ENCODE measurements at places on chromosomes 3 and 15. TPM values are rescaled to one million over a fixed set of nuclear protein-coding genes. Genes with fewer than 3 reads are reported as not detected.

Gene ADGRG7
- not detected for total RNA-seq

GRCh38 chr3:12755754-12756153 lies 3.3 kb downstream of the TMEM40 start:
- DNase-seq = no peak
- no peaks in the 10 kb centered on the region for H3K36me3 ChIP-seq
- no peak overlapping the region for H3K4me3 ChIP-seq
- H3K27me3 ChIP-seq = no peaks in the 10 kb centered on the region
- H3K4me1 ChIP-seq = peaks cover 5% of the 10 kb centered on the region

Gene SERPINI2
- total RNA-seq = not detected

Gene SPSB4
- 0.22 TPM for total RNA-seq

DNA sequence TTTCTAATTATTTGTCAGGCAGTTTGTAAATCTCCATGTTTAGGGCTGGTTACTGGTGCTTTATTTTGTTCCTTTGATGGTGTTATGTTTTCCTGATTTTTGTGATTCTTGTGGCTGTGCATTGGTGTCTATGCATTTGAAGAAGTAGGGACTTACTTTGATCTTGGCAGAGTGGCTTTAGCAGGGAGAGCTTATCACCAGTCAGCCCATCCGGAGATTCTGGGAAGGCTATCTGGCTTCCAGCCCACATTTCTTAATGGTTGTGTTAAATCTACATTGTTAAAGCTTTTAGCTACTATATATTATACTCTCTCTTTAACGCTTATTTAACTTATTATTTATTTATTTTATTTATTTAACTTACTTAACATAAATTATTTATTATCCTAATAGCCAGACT lies 35.1 kb downstream of the FBXL2 start:
- H3K4me1 ChIP-seq = peaks cover 52% of the 10 kb centered on the region
- no peaks in the 10 kb centered on the region for H3K36me3 ChIP-seq
- no peaks in the 10 kb centered on the region for H3K27me3 ChIP-seq

DNA sequence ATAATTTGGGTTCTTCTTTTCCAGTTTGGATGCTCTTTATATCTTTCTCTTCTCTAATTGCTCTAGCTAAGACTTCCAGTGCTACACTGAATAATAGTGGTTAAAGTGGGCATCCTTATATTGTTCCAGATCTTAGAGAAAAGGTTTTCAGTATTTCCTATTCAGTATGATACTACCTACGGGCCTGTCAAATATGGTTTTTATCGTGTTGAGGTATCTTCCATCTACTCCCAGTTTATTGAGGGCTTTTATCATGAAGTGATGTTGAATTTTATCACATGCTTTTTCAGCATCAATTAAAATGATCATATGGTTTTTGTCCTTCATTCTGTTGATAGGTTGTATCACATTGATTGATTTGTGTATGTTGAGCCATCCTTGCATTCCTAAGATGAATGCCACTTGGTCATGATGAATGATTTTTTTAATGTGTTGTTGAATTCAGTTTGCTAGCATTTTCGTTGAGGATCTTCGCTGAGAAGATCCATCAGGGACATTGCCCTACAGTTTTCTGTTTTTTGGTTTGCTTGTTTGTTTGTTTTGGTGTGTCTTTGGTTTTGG lies 3.0 kb upstream of the LRRC34 start:
- no peak overlapping the region for H3K4me3 ChIP-seq
- H3K4me1 ChIP-seq = peaks cover 15% of the 10 kb centered on the region
- H3K27ac ChIP-seq = no peak overlapping the region
- no peak for DNase-seq
- H3K36me3 ChIP-seq = no peaks in the 10 kb centered on the region

- no peaks in the 10 kb centered on the region for H3K36me3 ChIP-seq
- no peak for DNase-seq
- no peaks in the 10 kb centered on the region for H3K4me1 ChIP-seq
- no peak overlapping the region for H3K4me3 ChIP-seq
- no peak overlapping the region for H3K27ac ChIP-seq
Measured at GRCh38 chr15:79740561-79740960, 156.3 kb downstream of the MTHFS start.

DNA sequence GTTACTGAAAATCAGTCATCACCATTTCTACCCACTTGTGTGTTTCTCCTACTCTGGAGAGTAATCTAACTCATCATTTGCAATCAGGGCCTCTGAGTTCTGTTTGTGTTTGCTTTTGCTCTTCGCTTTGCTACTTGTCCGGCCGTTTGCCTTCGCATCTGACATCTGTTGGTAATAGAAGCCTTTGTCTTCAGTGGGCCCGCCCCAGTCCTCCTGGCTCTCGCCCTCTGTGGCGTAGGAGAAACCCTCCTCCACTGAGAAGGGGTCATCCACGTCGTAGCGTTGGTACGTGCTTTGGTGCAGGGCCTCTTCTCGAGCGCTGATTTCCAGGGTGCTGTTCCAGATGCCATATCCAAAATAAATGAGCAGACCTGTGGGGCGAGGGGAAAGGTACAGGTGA lies 48.3 kb downstream of the CLDN11 start:
- no peak overlapping the region for H3K4me3 ChIP-seq
- no peak for DNase-seq
- H3K4me1 ChIP-seq = no peaks in the 10 kb centered on the region
- H3K36me3 ChIP-seq = no peaks in the 10 kb centered on the region

- H3K36me3 ChIP-seq = peaks cover 39% of the 10 kb centered on the region
- H3K4me3 ChIP-seq = no peak overlapping the region
- H3K4me1 ChIP-seq = no peaks in the 10 kb centered on the region
- no peak for DNase-seq
- H3K27ac ChIP-seq = no peak overlapping the region
Measured at GRCh38 chr3:68985146-68985790, 28.2 kb downstream of the EOGT start.

Gene PLSCR2
- not detected for total RNA-seq

GRCh38 chr3:11072631-11073030 lies 80.1 kb downstream of the SLC6A1 start:
- peaks cover 2% of the 10 kb centered on the region for H3K27me3 ChIP-seq
- no peak for DNase-seq
- H3K36me3 ChIP-seq = no peaks in the 10 kb centered on the region
- H3K27ac ChIP-seq = no peak overlapping the region
- H3K4me3 ChIP-seq = no peak overlapping the region

DNA sequence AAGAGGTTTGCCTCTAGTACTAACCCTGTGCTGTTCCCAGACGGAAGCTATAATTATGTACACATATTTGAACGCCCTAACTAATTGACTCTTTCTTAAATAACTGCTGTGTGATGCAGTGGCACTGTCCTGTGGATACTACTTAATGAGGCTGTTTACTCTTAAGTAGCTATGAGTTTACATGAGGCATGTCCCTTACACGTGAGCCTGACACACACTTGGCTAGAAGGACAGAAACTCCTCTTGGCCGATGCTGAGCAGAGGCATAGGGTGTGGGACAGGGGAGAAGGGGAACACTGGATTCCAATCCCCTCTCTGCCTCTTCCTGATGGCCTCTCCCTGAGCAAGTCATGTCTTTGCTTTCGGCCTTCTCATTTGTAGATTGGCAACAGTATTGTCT lies 21.9 kb downstream of the EHD4 start:
- H3K4me1 ChIP-seq = peaks cover 55% of the 10 kb centered on the region
- H3K36me3 ChIP-seq = peaks cover 20% of the 10 kb centered on the region
- H3K27me3 ChIP-seq = no peaks in the 10 kb centered on the region
- H3K27ac ChIP-seq = peak overlapping the region; percentile 68
- no peak for DNase-seq

- H3K4me1 ChIP-seq = peaks cover 3% of the 10 kb centered on the region
- no peaks in the 10 kb centered on the region for H3K27me3 ChIP-seq
- no peak for DNase-seq
- H3K27ac ChIP-seq = no peak overlapping the region
- no peaks in the 10 kb centered on the region for H3K36me3 ChIP-seq
Measured at GRCh38 chr15:39573287-39573686, 7.6 kb upstream of the THBS1 start.

GRCh38 chr3:195118671-195119070 lies 152.3 kb downstream of the XXYLT1 start:
- H3K36me3 ChIP-seq = no peaks in the 10 kb centered on the region
- H3K27me3 ChIP-seq = no peaks in the 10 kb centered on the region
- peaks cover 49% of the 10 kb centered on the region for H3K4me1 ChIP-seq
- H3K27ac ChIP-seq = peak overlapping the region; percentile 87
- DNase-seq = no peak
- no peak overlapping the region for H3K4me3 ChIP-seq

- no peak for DNase-seq
- no peaks in the 10 kb centered on the region for H3K27me3 ChIP-seq
- no peak overlapping the region for H3K4me3 ChIP-seq
- no peak overlapping the region for H3K27ac ChIP-seq
- H3K4me1 ChIP-seq = no peaks in the 10 kb centered on the region
Measured at GRCh38 chr15:53133255-53133850, 343.2 kb upstream of the ONECUT1 start.

- H3K27me3 ChIP-seq = peaks cover 22% of the 10 kb centered on the region
- DNase-seq = no peak
- H3K4me3 ChIP-seq = no peak overlapping the region
- H3K36me3 ChIP-seq = no peaks in the 10 kb centered on the region
- no peak overlapping the region for H3K27ac ChIP-seq
Measured at GRCh38 chr15:45372041-45372995, 6.0 kb downstream of the GATM start.

GRCh38 chr3:179676081-179676480 lies 23.2 kb downstream of the USP13 start:
- DNase-seq = no peak
- peaks cover 12% of the 10 kb centered on the region for H3K4me1 ChIP-seq
- H3K27me3 ChIP-seq = no peaks in the 10 kb centered on the region
- H3K27ac ChIP-seq = no peak overlapping the region

Gene CDV3
- total RNA-seq = 229 TPM

GRCh38 chr3:24361623-24362022 lies 133.0 kb downstream of the THRB start:
- H3K27me3 ChIP-seq = no peaks in the 10 kb centered on the region
- no peaks in the 10 kb centered on the region for H3K36me3 ChIP-seq
- peaks cover 12% of the 10 kb centered on the region for H3K4me1 ChIP-seq
- no peak overlapping the region for H3K27ac ChIP-seq

Gene SHISA5
- total RNA-seq = 205 TPM

Gene EID1
- total RNA-seq = 146 TPM

- DNase-seq = peak; percentile 85
- H3K27ac ChIP-seq = no peak overlapping the region
- H3K36me3 ChIP-seq = no peaks in the 10 kb centered on the region
- no peak overlapping the region for H3K4me3 ChIP-seq
- no peaks in the 10 kb centered on the region for H3K27me3 ChIP-seq
- peaks cover 24% of the 10 kb centered on the region for H3K4me1 ChIP-seq
Measured at GRCh38 chr3:69359339-69359893, 26.5 kb downstream of the FRMD4B start.

DNA sequence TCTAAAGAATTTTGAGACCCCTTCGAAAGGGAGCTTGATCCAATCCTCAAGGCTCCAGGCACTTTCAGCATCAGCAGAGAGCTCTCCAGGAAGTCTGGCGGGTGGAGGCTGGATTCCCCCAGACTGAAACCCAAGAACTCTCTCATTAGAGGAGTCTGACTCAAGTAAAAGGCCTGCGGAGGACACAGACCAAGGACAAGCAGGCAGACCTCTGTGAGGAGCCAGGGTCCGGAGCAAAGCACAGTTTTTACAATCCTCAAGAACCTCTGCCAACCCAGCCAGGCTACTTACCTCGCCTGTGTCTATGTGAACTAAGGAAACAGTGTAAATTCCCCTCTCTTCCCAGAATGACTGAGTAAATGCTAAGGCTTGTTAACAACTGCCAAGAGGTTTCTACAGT lies 86.2 kb downstream of the FBN1 start:
- no peak overlapping the region for H3K27ac ChIP-seq
- no peaks in the 10 kb centered on the region for H3K36me3 ChIP-seq
- H3K27me3 ChIP-seq = no peaks in the 10 kb centered on the region
- peak; percentile 66 for DNase-seq
- H3K4me1 ChIP-seq = peaks cover 22% of the 10 kb centered on the region
- no peak overlapping the region for H3K4me3 ChIP-seq

- H3K27ac ChIP-seq = no peak overlapping the region
- no peak overlapping the region for H3K4me3 ChIP-seq
- no peaks in the 10 kb centered on the region for H3K27me3 ChIP-seq
- H3K4me1 ChIP-seq = no peaks in the 10 kb centered on the region
- no peaks in the 10 kb centered on the region for H3K36me3 ChIP-seq
Measured at GRCh38 chr3:111200027-111200426, 128.4 kb downstream of the NECTIN3 start.

Gene ACP3
- not detected for total RNA-seq

Gene LMLN
- 6.5 TPM for total RNA-seq

Gene CCDC14
- total RNA-seq = 46.3 TPM

DNA sequence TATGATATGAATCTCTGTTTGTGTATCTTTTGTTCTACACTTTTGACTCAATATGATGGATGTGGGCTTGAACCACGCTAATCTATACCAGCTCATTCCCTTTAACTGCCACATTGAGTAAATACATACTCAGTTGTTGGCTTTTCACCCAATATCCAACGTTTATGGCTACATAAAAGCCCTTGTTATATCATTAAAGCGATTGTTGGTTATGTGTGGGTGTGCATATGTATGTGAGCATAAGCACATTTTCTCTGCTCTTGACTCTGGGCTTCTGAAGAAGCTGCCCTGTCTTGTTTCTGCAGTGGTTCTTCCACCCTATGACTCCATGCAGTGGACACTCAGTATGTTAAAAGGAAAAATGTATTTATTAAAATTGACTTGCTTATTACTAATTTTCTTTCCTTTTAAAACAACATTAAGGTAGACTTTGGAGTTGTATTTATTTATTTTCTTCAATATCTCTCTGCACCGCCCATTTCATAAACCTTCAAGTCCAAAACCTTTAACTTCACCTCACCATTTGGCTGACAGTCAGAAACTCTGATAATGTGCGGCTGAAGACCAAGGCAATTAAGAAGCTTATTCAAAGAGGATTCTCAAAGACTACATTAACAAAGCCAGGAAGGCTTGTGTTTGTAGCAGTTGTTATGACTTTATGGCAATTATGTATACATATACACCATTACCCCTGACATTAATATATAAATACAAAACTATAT lies 156.1 kb downstream of the THRB start:
- no peaks in the 10 kb centered on the region for H3K36me3 ChIP-seq
- no peak overlapping the region for H3K27ac ChIP-seq
- DNase-seq = no peak
- no peaks in the 10 kb centered on the region for H3K27me3 ChIP-seq
- H3K4me3 ChIP-seq = no peak overlapping the region

- peak overlapping the region; percentile 36 for H3K4me3 ChIP-seq
- peak overlapping the region; percentile 50 for H3K27ac ChIP-seq
- H3K27me3 ChIP-seq = no peaks in the 10 kb centered on the region
- peaks cover 26% of the 10 kb centered on the region for H3K36me3 ChIP-seq
Measured at GRCh38 chr3:51392355-51393133, 1.5 kb downstream of the RBM15B start.

GRCh38 chr3:70933105-70933810 lies 620.8 kb upstream of the MDFIC2 start:
- H3K4me3 ChIP-seq = no peak overlapping the region
- peaks cover 11% of the 10 kb centered on the region for H3K4me1 ChIP-seq
- peak; percentile 58 for DNase-seq
- H3K27me3 ChIP-seq = no peaks in the 10 kb centered on the region
